SJSA1 (cell line): ENCODE measurements at places on chromosomes 3 and 15.

DNA sequence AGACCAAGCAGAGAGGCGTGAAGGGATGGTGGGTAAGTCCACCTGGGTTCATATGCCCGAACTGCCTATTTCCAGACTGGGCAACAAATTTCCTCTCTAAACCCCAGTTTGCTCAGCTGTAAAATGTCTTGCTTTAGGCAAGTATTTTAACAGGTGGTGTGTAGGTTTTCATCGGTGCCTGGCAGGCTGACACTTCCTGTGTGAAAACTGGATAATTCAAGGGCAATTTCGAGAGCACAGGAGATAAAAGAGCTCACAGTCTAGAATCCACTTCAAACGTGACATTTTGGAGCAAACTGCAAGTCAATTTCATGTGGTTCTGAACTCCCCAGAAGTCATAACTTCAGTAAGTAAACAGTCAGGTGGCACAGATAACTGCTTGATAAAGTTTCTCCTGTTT is 112.2 kb downstream of the OXNAD1 start:
- no peak for DNase-seq

DNA sequence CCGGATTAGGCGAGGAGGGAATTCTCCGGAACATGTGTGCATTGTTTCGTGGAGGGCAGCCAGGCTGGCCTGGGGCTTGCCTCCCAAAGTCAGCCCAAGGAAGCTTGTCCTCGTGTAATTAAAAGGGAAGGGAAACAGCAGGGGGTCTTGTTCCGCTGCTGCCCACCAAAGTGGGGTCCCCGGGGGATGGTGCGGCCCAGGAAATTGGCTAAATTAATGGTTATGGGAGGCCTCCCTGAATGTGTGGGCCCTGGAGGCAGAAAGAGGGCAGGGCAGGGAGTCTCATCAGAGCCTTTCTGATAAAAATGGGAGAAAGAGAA is 118.1 kb downstream of the OPA1 start:
- DNase-seq: no peak

DNA sequence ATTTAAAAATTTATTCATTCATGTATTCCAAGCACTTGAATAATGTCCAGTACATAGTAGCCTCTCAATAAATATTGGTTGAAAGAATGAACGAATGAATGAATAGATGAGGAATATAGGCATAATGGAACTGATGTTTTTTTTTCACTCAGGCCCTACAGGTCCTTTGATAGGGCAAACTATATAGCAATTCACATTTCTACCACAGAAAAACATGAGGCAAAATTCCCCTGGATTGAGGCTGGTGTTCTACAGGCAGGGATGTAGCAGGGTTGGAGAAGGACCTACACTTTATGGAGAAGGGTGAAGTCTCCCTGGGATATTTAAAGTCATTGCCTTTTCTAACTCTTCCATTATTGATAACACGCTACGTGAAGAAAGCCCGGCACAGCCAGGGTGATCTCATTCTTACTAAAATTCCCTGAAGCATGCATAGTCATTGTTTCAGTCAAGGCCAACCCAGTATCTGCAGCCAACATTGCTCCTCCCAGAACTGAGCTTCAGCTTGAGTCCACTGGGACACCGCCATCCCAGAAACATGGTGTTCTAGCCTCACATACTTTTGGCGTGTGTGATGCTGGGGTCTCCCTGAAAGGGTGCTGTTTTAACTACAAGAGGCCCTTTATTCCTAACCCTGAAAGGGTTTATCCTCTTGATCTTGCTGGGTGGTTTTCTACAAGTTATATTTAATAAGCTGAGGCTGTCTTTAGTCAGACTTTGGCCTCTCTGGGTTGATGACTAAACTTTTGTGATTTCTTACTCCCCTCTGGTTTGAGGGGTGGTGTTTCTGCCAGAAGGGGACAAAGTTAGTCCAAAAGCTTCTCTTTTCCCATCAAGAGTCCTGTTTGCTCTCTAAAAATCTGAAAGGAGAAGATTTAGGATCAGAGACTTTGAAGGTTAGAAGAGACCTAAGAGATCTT is 25.9 kb upstream of the FBN1 start:
- DNase-seq: peak; percentile 91

DNA sequence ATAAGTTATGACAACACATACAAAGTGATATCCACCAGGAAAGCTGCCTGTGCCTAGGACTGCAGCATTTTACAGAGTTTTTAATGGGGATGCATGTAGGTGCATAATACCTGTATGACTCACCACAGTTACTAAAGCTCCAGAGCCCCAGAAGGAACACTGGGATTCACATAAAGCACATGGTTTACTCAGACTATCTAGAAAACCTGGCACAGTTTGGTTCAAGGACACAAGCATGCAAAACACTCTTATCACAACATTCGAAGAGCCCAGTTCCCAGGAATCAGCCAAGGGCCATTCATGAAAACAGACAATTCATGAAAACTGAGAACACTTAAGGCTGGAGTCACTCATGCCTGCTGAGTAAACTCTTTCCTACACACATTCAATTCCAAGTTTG is 261.0 kb downstream of the PYDC2 start:
- no peak for DNase-seq

GRCh38 chr15:70100474-70101341 is 3.0 kb upstream of the TLE3 start:
- peak; percentile 69 for DNase-seq
